ENCODE measurements at places on chromosomes 6 and 20.

DNA sequence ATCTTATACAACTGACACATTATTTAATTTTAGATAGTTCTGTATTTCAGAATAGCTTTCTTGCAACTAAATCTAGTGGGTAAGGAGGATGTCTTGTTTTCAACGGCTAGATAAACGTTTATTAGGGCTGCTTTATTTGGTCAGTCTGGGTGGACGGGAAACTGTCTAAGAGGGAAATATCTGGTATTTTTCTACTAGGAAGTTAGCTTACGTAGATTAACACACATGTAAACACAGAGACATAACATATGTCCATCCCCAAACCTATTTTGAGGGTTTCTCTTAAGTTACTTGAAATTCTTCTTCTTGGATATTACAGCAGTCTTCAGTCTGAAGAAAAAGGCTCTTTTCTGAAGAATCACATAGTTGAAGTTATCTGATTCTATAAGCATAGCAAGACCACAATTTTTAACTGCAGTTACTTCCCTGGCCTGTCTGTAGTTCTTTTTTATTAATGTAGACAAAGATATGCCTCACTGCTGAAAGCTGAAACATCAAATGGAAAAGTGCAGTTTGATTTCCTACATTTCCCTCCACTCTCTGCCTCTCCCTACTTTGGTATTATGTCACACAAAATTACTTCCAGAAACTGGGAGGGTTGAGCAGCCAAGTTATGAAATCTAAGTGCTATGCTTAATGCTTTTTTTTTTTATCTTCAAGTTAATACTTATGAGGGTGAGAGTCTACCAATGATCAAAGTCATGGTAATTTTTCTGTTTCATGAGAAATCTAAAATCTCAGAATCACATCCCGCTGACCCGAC lies 37.4 kb downstream of the PLAGL1 start:
- no peak for DNase-seq

- no peak for DNase-seq
These were observed 705.4 kb downstream of the MAFB start for GRCh38 chr20:39983655-39984054.

- no peak for DNase-seq
These were observed 158.7 kb downstream of the TFAP2A start for GRCh38 chr6:10256113-10256690.

- no peak for DNase-seq
These were observed 59.5 kb upstream of the PBOV1 start for GRCh38 chr6:138277835-138278234.

DNA sequence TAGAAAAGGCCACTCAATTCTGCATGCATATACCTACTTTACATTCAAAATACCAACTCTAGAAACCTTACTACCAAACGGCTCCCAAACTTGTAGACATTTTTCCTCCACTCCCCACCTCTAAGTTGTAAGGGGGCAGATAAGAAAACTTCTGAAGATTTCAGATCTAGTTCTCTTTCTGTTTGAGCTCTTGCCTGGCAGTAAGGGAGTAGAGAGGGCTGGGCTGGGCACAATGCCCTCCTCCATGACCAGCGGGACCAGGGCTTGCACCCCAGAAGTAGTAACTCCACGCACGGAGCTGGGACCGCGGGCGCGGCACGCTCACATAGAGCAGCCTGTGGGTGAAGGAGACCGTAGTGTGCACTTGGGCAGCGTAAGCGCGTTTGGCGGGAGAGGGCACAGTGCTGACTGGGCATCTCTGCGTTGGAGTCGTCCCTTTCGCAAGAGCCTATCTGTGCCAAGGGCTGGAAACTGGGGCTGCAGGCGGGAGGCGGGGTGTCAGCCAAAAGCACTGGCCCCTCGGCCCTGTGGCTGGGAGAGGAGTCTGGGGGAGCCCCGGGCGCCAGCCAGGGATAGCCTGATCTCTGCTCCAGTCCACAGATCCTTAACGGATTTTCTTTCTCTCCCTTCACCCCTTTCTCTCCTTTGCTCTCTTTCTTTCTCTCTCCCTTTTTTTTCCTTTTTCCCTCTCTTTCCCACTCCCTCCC lies 32.4 kb downstream of the PHACTR1 start:
- no peak for DNase-seq

DNA sequence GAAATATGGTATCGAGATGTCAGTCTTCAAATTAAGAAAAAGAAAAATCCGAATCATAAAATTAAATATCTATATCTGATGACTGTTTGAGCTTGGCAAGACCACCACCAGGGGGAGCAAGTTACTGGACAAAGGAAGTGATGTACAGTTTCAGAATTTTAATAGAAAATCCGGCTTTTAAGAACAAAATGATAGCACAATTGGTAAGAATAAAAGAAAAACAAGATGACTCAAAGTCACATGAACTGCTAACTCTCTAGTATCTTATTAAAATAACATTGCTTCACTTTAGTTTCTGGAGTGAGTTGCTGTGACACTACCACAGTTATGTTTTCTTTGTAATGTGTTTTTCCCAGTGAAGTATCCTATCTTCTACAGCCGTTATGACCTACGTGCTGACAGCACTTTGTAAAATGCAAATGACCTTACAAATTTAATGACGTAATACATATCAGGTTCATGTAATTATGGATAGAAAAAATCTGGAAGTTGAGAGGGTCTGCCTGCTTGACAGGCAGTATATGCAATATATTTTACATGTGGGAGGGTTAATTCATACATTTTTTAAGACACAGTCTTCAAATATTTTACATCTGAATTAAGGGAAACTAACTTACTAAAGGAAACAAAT lies 405.3 kb upstream of the HS3ST5 start:
- no peak for DNase-seq

- no peak for DNase-seq
These were observed 8.4 kb downstream of the CTSZ start for GRCh38 chr20:58998656-58999055.

- no peak for DNase-seq
These were observed 7.2 kb downstream of the SAMD3 start for GRCh38 chr6:130215526-130215925.

- DNase-seq, result no peak
These were observed 804.5 kb upstream of the CITED2 start for GRCh38 chr6:140178935-140179334.

GRCh38 chr20:24032400-24032898 lies 43.9 kb upstream of the GGTLC1 start:
- no peak for DNase-seq
